ENCODE measurements at places on chromosomes 3 and 15.

- no peak for DNase-seq
Measured at GRCh38 chr3:38640661-38641452, 8.6 kb downstream of the SCN5A start.

DNA sequence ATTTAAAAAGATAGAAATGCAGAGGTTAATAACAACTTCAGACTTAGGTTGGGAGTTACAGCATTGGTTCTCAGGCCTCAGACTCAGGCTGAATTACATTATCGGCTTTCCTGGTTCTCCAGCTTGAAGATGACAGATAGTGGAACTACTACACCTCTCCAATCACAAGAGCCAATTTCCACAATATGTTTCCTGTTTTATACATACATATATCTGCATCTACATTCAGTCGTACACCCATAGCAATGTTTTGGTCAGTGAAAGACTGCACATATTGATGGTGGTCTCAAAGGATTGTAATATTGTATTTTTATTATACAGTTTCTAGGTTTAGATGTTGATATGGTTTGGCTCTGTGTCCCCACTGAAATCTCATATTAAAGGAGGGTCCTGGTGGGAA lies 35.4 kb downstream of the AADACL2 start:
- DNase-seq, result no peak

DNA sequence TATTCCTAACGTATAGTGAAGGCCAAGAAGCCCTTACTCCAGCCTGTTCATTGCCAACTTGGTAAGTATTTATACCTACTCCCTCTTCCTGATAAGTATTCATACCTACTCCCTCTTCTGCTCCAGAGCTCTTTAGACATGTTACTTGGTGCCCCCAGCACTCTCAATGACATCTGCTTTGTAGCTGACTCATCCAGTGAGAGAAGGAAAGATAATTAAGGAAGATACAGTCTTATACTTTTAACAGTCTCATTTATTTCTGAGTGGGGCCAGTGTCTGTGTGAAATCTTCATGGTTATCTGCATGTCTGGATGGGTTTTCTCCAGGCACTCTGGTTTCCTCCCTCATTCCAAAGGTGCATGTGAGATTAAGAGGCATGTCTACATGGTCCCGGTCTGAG lies 698.7 kb downstream of the FHIT start:
- DNase-seq, result no peak

- DNase-seq, result no peak
Measured at GRCh38 chr3:6444888-6445658, 415.8 kb upstream of the GRM7 start.

DNA sequence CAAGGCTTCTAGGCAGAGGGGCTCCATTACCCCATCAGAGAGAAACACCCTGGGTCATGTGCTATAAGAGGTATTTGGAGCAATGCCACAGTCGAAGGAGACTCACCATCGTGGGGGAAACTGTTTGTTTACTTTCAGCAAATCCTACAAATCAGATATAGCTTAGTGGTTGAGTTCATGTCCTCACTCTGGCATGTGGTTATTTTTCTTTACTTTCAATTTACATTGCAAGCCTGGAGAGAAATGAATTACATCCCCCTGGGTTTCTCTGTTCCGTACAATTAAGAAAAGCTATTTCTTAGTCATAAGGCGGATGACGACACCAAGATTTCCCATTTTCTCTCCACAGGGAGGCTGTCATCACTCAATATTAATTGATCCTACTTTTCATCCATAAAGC lies 36.9 kb downstream of the RFTN1 start:
- DNase-seq, result no peak

- no peak for DNase-seq
Measured at GRCh38 chr3:110743202-110743601, 328.4 kb upstream of the NECTIN3 start.

DNA sequence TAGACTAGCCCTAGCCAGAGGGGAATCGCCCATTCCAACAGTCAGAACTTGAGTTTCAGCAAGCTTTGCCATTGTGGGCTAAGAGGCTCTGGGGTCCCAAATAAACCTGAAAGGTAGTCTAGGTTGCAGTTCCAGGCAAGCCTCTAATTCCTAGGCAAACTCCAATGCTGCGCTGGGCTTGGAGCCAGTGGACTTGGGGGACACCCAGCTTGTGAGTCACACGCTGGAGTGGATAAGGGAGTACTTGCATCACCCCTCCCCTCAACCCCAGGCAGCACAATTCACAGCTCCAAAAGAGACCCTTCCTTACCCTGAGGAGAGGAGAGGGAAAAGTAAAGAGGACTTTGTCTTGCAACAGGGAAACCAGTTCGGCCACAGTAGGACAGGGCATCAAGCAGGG lies 105.2 kb upstream of the DPPA4 start:
- DNase-seq, result no peak

DNA sequence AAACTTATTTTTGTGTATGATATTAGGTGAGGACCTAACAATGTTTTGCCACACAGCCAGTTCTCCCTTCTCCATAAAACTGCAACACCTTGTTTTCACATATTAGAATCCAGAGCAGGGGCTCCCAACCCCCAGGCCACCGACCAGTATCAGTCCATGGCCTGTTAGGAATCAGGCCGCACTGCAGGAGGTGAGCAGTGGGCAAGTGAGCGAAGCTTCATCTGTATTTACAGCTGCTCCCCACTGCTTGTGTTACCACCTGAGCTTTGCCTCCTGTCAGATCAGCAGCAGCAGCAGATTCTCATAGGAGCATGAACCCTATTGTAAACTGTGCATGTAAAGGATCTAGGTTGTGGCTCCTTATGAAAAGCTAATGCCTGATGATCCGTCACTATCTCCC lies 185.9 kb upstream of the NSMCE3 start:
- DNase-seq, result no peak

DNA sequence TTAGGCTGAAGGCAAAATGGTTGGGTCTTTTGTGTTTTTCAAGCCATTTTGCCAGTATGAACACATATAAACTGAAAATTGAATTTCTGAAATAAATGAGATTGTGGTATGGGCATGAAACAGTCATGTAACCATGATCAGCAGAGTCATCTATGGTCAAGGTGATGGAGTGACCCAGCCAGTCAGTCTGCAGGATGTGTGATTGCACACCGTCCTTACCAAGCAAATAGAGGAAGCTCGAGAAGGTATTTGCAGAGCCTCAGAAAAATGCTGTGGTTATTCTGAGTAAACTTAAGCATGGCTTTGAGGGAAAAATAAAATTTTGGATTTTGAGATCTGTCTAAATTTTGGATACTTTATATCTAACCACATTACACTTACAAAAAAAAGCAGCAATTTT lies 95.9 kb upstream of the RNF7 start:
- no peak for DNase-seq

DNA sequence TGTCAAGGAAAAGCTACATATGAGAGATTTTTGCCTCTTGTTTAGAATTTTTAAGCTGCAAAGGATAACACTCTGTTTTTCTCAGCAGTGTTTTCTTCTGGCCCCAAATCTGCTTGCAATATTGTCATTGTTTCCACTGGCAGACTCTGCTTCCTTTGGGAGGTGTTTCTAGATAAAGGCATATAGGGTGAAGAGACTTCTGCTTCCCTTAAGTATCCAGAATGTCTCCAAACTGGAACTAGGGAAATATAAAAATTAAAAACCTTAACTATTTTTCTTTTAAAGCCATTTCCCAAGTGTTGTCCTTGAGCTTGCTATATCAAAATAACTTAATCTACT lies 225.8 kb downstream of the CGGBP1 start:
- no peak for DNase-seq

DNA sequence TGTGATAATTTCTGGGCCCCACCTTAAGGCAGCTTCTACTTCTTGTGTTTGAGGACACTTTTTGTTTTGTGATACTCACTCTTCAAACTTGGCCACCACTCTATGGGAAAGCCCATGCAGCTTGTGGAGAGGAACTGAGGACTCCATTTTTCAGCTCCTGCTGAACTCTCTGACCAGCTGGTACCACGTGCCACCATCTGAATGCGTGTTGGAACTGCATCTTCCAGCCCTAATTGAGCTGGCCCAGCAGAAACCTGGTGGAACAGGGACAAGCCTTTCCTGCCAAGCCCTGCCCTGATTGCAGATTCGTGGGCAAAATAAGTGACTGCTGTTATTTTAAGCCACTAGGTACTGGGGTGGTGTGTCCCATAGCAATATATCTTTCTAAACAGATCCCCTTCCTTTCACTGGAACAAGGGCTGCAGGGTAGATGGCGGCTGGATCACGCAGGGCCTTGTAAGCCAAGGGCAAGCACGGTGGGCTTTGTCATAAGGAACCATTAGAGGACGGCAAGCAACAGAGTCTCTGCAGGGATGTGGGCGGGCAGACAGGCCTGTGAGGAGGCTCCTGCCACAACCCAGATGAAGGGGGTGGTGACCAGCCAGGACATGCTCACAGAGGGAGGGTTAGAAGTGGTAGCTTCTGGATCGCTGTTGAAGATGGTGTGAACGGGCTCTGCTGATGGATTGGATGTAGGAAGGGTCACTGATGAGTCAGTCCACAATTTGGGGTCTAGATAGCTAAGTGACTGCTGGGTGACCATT lies 9.5 kb downstream of the H1-8 start:
- no peak for DNase-seq

DNA sequence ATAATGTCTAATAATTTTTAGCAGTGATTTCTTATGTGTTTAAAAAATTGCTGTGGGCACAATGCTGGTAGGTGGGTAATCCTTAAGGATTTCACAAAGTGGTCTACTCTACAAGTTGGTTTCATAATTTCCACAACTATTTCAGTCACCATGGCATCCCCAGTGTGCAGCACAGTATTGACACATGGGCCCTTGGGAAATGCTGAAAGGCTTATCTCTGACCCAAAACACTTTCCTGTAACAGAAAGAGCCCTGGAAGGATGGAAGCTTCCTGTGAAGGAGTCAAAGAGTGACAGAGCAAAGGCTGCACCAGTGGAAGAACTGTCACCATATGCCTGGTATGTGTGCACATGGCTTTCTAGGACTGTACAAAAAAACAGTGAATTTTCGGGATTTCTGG lies 153.7 kb downstream of the ANO10 start:
- no peak for DNase-seq

DNA sequence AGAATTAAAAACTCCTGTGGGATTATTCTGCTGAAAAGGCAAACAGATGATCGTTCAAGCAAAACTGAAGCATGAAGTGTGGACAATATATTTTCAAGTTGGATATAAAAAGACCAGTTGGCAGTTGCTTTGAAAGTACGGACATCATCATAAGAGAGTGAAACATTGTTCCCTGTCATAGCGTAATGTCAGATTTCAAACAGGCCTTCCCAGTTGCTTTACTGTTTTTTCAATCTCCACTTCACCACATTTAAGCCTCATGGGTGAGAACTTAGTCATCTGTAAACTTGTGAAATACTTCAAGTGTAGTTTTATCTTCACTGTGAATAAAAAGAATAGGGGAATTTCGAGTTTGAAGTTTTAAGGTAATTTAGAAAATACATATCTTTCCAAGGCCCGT lies 435.1 kb upstream of the CNTN3 start:
- DNase-seq, result no peak

GRCh38 chr3:188284455-188285212 lies 130.7 kb downstream of the LPP start:
- DNase-seq, result no peak

- DNase-seq, result no peak
Measured at GRCh38 chr15:90540768-90541167, 11.0 kb downstream of the CRTC3 start.

DNA sequence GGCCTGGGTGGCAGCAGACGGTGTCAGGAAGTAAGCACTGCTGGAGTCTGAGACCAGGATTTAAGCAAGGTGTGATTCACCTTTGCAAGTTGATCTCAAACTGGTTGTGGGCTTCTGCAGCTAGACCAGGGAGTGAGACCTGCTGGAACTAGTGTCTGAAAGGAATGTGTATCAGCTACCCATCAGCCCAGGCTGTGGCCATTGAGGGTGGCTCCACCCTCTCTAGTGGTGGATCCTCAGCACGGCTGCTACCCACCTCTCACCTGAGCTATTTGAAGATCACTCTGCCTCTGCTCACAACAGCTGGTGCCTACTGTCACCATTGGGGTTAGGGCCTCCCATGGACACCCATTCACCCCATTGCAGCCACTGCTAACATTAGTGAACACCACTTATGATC lies 140.3 kb upstream of the DCBLD2 start:
- no peak for DNase-seq

DNA sequence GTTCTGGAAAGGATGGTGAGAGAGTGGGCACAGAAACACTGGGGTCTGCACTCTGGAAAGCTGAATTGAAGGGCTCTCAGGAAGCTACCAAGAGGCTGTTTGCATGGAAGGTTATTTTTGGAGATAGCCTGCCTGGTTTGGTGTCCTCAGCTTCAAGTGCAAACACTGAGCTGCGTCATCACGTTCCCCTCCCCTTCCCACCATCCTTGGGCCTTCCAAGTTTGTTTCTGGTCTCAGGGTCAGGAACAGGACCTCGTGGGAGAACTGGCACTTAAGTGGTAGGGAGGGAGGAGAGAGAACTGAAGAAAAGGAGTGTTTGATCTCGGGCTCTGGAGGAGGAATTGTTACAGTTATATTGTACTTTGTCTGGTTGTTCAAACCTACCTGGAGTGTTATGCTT lies 10.6 kb downstream of the ST6GAL1 start:
- DNase-seq, result no peak

DNA sequence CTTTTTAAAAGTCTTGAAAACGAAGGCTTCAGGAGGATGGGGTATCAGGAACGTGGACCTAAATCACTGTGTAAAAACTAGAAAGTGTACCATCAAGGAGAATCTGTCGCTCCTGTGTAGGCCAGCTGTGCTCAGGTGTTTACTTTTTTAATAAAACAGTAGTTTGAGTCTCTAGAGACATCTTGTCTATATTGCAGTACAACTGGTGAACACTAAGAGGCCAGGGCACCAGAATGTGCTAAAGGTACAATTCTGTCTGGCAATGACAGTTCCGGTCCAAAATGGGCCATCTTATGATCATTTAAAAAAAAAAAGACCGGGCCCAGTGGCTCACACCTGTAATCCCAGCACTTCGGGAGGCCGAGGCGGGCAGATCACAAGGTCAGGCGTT lies 61.8 kb upstream of the MCF2L2 start:
- no peak for DNase-seq

DNA sequence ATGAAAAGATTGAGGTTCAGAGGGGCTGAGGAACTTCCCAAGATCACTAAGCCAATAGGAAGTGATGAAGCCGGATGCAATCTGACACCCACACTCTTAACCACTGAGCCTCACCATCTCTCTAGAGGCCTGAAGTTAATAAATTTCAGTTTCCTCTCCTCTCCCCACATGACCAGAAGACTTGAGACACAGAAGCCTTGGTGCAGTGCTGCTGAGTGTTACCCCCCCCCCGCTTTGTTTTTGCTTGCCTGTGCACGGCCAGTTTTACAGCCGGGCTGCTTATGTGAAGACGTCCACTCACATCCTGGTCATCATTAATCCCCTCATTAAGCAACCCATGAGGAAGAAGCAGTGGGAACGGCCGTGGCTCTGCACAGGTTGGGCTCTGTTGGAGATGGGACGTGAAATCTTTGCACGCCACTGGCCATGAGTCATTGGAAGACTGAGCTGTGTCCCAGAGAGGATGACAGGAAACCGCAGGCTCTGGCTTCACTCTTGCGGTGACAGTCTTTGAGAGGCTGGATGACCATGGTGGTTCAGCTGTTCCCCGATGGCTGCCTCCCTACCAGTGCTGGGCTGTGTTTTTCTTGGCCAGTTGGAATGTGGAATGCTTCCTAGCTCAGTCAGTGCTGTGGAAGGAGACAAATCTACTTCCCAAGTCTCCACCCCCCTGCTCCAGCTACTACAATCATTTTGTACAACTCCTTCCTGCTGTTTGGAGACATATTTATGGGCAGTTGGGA lies 232.6 kb upstream of the LRTM1 start:
- DNase-seq, result no peak
